ENCODE measurements at places on chromosomes 4 and X. TPM values are rescaled to one million over a fixed set of nuclear protein-coding genes. Genes with fewer than 3 reads are reported as not detected.

Gene NAP1L2
- total RNA-seq, result 0.68 TPM

Gene PHOX2B
- total RNA-seq, result not detected

Gene CENPE
- 1.0 TPM for total RNA-seq

Gene PDGFRA
- not detected for total RNA-seq

Gene PCSK1N
- total RNA-seq, result under 0.01 TPM

Gene TBX22
- not detected for total RNA-seq

Gene SLC49A3
- total RNA-seq, result 0.34 TPM

Gene CCDC158
- total RNA-seq, result 0.34 TPM

Data from nasal cavity respiratory epithelium epithelial cell of viscerocranial mucosa (primary cell).